ENCODE measurements at places on chromosomes 12 and 14.

DNA sequence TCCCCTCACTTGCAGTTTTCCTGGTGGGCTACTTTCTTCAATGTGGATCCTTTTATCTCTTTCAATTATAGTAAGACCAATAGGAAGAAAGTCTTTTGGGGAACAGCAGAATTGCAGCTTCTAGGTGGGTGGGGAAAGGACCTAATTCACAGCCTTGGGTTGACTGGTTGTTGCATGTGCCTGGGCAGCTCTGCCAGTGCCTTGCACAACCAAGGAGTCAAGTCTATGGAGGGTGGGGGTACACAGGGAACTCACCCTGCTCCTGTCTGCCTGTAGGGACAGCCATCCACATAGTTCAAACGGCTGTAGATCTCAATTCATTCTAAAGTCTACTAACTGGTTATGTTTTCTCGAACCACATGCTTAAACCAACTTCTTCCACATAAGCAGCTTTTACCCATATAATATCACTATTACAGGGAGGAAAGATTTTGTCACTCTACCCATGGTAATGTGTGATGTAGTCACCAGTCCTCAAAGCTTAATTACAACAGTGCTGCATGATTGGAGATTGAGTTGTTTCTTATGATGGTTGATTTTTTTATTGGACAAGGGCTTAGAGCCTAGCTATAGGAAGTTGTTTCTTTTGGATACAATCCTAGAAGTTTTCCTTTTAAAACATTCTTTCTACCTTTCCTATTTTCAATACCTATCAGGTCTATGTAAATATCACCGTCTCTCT lies 117.7 kb upstream of the FRMD6 start:
- DNase-seq: no peak

- no peak for DNase-seq
Observed at GRCh38 chr12:47896022-47896421, 8.8 kb downstream of the VDR start.

DNA sequence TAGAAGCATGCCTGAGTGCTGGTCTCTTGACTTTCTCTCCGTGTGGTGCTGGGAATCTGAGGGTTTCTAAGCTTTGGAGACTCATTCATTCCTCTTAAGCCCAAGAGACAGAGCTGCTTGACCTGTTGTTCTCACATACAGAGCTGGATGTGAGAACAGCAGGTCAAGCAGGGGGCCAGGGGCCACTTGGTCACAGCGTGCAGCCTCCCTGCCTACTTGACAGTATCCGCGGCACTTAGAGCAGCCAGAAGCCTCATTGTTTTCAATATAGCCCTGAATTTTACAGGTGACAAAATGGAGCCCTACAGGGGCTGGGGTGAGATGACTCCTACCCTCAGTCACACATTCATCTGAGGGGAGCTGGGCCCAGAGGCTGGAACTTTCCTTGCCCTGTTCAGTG lies 88.9 kb downstream of the ESRRB start:
- DNase-seq: no peak

GRCh38 chr12:49367381-49368239 lies at the start of gene SPATS2:
Gene SPATS2 (plus strand): TSS chr12:49367462. CDS start chr12:49461013, 93,551 bp downstream.
- no peak for DNase-seq

GRCh38 chr14:24273422-24273998 lies 2.1 kb upstream of the RABGGTA start:
- no peak for DNase-seq

GRCh38 chr12:29733060-29733459 lies 50.7 kb downstream of the TMTC1 start:
- no peak for DNase-seq

- DNase-seq: no peak
Observed at GRCh38 chr12:52355176-52355575, 12.1 kb downstream of the KRT85 start.

- DNase-seq: no peak
Observed at GRCh38 chr14:91402348-91402747, 15.3 kb downstream of the CCDC88C start.

DNA sequence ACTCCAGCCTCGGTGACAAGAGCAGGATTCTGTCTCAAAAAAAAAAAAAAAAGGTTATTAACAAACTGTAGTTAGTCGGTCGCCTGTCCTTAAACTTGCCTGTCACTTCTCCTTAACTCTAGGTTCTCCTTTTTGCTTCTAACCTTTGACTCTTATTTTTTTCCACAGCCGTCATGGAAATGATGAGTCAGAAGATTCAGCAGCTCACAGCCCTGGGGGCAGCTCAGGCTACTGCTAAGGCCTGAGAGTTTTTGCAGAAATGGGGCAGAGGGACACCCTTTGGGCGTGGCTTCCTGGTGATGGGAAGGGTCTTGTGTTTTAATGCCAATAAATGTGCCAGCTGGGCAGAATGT lies 418 bp upstream of the MYG1 start:
- no peak for DNase-seq

GRCh38 chr12:26467351-26467750 lies 272.0 kb downstream of the SSPN start:
- DNase-seq: no peak

DNA sequence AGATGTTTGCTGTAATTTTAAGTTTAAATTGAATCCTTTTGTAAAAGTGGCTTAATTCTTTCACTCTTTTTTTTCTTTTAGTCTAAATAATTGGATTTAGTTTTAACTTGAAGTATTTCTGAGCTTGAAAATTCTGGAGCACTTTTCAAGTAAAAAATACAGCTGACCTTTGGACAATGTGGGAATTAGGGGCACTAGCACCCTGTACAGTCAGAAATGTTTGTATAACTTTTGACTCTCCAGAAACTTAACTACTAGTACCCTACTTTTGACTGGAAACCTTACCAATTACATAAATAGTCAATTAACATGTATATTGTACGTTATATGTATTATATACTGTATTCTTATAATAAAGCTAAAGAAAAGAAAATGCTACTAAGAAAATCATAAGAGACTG lies 7.8 kb downstream of the KTN1 start:
- no peak for DNase-seq

GRCh38 chr12:57899010-57899662 lies 42.2 kb upstream of the ATP23 start:
- DNase-seq: peak; percentile 69

GRCh38 chr12:66251049-66251448 lies 51.2 kb upstream of the HELB start:
- DNase-seq: no peak

GRCh38 chr14:88879022-88879421 lies 54.6 kb downstream of the TTC8 start:
- no peak for DNase-seq

- no peak for DNase-seq
Observed at GRCh38 chr14:96363751-96364336, 518 bp downstream of the GSKIP start.

DNA sequence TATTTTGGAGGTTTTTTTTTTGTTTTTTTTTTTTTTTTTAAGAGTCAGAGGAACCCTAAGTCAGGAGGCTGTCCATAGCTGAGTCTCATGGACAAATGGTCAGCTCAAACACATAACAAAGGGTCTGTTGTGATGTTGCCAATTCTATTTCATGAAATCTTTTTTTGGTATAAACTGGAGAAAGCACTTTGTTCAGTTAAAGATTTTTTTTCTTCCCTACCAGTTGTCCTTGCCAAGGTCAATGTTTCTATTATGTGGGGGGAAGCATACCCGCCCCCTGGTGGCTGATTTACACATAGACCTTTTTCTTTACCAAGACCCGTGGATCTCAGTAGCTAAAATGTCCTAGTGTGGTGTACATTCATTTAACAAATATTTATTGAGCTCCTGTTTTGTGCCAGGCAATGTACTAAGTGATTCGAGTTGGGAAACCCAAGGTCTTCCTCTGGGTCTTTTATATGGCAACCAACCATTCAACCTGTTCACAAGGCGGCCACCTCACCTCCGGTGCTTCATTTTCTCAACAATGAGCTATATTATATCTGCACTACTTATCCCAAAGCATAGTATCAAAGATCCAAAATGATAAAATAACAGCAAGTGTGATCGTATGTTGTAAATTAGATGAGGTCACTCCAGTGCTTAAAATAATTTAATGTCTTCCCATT lies 214.5 kb downstream of the PAH start:
- peak; percentile 24 for DNase-seq

DNA sequence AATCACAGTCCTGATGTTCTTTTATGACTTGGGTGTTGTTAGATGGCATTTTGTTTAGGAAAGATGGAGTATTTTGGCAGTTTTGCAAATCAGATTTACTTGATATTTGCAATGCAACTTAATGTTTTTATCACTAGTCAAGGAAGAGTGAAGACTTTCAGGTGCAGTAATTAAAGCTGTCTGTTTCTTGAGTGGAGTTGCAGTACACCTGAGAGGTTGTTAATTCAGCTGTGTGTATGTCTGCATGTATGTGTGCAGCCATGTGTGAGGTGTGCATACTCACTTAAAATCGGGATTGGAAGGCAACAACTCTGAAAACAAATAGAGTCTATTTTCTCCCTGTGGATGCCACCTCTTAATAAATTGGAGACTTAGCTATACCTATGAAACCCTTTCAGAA lies 94.5 kb downstream of the RMST start:
- DNase-seq: no peak

DNA sequence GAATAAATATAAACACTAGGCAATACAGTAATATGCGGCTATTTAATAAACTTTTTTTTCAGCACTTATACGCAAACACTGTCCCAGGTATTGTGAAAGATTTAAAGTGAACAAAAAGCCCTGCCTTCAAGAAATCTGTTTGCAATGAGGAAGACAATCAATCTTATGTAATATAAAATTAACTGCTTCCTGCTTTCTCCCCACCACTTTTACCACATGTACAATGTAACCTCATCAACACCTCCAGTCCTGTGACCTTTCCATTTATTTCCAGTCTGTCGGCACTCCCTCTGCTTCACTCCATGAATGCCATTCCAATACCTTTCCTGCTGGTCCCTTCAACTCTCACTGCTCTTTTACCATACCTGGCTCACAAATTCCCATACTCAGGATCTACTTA lies 10.5 kb downstream of the SNX6 start:
- DNase-seq: no peak

DNA sequence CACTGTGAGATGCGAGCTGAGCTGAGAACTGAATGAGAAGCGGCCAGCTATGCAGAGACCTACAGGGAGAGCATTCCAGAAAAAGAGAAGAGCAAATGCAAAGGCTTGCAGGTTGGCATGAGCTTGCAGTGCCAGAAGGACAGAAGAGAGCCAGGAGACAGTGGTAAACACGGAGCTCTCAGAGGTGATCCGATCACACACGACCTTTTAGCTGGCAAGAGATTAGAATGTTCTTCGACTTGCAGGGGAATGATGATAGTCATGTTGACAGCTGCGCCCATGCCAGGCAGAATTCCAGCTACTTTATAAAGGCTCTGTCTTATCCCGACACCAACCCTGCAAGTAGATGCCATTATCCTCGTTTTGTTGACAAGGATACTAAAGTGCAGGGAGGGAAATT lies 256.8 kb downstream of the VRK1 start:
- no peak for DNase-seq

DNA sequence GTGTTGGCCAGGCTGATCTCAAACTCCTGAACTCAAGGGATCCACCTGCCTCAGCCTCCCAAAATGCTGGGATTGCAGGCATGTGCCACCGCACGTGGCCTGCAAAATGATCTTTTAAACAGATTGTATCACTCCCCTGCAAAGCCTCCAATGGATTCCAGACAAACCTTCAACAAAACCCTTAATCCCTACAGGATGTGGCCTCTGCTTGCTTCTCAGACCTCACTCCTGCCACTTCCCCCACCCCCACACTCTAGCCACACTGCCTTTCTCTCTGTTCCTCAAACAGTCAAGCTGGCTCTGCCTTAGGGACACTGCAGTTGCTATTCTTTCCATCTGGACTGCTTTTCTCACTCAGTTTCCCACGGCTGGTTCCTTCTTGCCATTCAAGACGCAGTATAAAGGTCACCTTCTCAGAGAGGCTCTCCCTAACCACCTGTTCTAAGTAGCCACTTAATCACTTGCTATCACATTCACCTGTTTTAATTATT lies 47.3 kb upstream of the TMED10 start:
- DNase-seq: peak; percentile 32

GRCh38 chr14:94923786-94924185 lies 153.9 kb upstream of the GSC start:
- no peak for DNase-seq

DNA sequence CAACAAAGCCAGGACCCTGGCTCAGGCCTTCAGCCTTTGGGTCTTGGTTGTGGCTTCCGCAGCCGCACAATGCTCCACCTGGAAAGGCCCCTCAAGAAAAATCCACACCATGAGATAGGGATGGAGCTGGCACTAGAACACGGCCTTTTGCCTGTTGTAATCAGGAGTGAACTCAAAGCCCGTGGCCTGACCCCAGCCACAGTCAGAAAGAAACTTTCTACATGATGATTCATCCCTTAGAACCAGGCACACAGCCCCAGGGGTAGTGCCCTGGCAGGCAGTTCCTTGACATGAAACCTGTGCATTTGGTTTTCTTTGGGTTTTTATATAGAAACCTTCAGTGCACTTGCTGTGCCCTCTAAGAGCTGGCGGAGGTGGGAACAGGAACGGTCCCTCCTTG lies 5.1 kb downstream of the CLMN start:
- no peak for DNase-seq

- no peak for DNase-seq
Observed at GRCh38 chr14:75979071-75979571, 2.7 kb downstream of the TGFB3 start.

DNA sequence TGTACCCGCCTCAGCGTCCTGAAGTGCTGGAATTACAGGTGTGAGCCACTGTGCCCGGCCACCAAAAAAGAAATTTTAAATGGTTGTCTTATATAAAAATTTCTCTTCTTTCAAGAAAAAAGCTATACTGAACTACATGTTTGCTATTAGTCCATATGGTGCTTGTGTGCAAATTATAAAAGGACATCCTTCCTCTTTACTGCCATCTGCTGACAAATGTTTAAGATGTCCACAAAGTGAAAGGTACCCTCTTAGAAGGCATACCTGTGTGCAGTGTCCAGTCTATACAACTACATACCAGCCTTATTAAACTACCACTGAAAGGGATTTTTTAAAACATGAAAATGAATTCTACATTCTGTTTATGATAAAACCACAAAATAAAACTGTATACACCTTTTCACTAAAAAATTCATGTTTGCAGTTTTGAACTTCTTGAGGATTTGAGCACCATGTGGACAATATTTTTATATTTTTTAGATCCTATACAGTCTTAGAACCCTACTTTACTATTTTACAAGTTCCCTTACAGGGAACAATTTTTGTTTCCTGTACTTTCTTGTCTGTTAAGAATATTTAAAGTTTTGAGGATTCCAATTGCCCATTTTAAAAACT lies 32.8 kb upstream of the TOMM20L start:
- DNase-seq: peak; percentile 29

- no peak for DNase-seq
Observed at GRCh38 chr14:79332504-79333197, 878.7 kb downstream of the DIO2 start.

DNA sequence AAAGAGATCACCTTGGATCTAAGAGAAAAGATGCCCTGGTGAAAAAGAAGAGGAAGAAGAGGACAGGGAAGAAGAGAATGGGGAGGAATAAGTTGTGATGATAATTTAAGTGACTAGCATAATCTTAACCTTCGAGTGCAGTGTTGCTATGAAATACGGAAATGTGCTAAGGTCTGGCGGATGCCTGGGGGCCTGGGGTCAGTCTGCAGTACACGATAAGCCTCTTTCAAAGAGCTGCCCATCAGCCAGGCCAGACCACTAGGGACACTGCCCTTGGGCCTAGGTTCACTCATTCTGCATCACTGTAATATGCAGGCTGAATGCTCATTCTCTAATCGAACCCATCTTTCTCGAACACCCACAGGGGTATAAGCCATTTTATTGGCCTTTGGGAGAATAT lies 83.4 kb downstream of the PLEKHG3 start:
- no peak for DNase-seq

Measured in NCI-H2029 (cell line).